ENCODE measurements at places on chromosomes 1 and 21.

DNA sequence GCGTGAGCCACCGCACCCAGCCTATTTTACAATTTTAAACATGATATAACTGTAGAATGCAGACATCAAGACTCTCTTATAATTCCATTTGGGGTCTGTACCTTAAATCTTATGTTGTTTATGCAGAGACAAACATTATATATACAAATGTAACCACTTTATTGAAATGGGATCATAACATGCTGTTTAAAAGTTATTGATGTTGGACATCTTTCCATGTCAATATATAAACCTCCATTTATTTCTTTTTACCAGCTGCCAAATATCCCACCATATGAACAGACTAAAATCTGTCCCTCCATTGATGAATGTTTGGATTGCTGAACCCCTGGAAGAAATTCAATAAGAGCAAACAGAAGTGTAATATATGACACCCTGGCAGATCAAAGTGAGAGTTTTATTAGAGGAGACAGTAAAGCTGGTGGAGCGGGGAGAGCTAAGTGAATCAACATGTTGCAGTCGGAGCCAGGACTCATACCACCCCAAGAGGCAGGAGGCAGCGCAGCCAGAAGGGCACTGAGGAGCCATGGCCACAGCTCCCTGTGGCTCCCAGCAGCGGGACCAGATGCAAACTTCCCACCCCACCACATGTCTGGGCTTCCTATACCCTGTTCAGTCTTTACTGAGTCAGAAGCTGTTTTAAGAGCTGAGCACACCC, 4.7 kb upstream of the PCSK9 start:
- no peak for DNase-seq

DNA sequence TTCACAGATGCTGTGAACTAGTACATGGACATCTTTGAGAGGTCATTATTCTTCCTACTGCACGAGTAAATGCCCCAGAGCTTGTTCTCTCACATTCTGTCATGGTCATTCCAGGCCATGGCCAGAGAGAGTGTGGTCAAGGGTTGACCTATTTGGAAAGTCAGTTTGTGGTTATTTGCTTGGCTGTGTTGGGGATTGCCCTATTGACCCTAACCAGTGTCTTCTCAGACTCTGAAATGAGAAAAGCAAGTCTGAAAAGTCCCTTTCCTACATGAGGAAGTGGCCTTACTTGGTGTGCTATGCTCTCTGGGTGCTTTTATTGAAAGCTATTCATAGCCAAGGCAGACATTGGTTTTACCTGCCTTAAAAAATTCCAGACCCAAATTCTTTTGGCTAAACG, 26.6 kb downstream of the CLIC6 start:
- no peak for DNase-seq

- DNase-seq, result no peak
Observed at GRCh38 chr1:25813734-25814471, 5.9 kb upstream of the MTFR1L start.

GRCh38 chr1:20029178-20029912, 40.6 kb upstream of the PLA2G5 start:
- DNase-seq, result no peak

DNA sequence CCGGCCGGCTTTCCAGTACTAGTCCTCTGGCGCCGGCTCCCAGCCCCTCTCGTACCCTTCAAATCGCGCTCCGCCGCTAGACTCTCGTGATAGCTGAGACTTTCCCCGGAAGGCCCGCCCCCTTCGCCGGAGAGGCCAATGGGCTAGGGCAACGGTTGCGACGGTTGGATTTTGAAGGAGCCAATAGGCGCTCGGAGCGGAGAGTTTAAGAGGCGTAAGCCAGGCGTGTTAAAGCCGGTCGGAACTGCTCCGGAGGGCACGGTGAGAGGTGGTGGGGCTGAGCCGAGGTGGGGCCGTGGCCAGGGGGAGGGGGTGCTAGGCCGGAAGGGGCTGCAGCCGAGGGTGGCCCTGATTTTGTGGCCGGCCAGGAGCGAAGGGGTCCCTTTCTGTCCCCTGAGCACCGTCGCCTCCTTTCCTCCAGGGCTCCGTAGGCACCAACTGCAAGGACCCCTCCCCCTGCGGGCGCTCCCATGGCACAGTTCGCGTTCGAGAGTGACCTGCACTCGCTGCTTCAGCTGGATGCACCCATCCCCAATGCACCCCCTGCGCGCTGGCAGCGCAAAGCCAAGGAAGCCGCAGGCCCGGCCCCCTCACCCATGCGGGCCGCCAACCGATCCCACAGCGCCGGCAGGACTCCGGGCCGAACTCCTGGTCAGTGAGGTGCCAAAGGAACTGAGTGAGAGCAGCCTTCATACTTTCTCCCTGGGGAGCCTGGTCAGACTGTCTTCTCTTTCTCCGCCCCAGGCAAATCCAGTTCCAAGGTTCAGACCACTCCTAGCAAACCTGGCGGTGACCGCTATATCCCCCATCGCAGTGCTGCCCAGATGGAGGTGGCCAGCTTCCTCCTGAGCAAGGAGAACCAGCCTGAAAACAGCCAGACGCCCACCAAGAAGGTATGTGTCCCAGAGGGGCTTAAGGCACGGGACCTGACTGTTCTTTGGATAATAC, at the start of gene CDC20:
TSS of gene CDC20 (plus strand) at position 236 of the 948 bp plus-strand sequence. CDS start at position 471, 235 bp downstream.
- peak; percentile 98 for DNase-seq

DNA sequence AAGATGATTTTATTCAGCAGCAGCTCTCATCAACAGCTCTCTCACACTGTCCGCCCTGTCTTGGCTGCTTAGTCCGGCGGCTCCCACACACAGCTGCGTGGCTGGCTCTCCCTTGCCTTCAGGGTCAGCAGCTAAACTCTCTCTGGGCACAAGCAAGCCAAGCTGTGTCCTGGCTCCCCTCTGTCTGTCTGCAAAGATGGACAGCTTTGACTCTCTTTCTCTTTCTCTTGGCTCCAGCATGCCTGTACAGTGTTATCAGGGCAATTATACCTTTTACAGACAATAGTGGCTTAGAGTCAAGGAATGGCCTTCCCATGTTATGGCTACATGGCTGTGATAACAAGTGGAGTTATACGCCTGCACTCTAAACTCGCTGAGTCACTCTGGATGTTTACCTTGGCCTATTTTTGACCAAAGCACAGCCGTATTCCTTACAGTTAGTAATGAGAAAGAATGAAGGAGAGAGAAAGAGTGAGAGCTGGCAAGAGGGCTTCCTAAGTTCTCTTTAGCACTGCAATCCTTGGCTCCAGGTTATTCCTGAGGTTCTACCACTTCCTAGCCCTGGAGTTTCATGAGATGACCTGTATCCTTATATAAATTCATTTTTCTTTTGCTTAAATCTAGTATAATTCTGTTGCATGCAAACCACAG, 59.9 kb upstream of the ZSWIM5 start:
- DNase-seq, result no peak

DNA sequence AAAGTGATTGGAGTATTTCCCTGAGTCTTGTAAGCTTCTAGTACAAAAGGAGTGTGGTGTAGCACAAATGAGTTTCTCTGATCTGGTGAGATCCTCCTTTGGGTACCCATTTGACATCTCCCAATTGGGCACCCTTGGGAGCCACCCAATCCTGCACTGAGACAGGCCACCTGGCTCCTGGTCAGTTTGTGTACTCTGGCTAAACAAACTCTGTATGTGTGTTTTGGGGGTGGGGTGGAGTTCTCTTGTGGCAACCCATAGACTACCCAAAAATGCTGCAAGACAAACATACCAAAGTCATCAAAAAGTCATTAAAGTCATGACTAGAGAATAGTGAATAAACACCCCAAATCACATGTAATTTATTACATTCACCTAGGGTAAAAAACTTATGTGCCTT, 8.4 kb upstream of the HIVEP3 start:
- no peak for DNase-seq

GRCh38 chr1:226608699-226609505, 60.3 kb downstream of the STUM start:
- peak; percentile 43 for DNase-seq

DNA sequence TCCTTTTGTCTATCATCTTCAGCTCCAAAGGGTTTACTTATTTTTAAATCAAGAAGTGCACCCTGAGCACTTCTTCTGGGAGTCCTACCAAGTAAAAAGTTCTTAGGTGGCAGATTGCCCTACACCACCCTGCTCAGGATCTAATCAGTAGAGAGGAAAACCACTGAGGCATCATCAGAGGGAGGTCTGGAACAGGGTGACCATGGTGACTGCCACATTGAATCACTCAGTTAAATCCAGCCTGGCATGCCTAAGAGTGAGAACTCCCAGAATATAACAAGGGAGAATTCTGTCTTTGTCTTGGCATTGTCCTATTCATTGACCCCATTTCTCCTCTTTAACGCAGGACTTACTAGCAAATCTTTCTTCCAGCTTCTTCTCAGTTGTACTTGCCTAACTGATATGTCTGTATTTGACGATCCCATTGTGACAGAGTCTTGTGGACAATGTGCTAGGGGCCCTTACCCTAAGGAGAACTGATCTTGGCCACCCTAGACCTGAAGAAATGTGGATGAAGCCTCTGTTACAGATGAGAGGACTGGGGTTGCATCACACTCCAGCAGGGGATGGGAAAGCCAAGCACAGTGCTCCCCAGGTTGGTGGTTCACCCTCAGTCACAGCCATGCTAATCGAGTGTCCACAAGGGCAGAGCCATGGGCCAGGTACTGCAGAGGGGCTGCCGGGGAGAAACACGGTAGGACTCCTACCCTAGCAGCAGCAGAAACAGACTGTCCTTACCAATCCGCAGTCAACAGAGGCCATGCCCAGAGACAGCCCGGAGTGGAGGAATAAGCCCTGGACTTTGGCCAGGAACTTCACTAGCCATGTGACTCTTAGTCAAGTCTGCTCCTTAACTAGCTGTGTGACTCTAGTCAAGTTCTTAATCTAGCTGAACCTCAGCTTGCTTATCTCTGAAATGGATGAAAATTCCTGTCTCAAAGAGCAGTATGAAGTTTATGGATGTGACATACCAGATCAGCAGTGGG, 15.4 kb downstream of the PKP1 start:
- DNase-seq, result no peak

DNA sequence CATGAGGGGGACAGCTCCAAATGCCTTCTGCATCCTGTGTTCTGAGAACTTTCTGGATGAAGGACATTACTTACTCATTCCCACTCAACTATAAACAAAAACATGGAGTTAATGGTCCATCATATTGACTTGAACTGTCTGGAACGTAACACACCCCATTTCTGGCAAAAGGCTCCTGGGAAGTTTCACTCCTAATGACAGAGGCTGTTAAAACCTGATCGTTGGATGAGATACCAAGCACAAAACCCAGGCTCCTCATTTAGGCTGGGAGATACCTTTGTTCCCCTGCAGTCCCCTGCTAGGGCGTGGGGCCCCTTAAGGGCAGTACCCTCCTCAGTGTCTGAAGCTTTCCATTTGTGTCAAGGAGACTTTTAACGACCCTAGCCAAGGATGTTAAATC, 78.9 kb downstream of the RHOU start:
- DNase-seq, result no peak

DNA sequence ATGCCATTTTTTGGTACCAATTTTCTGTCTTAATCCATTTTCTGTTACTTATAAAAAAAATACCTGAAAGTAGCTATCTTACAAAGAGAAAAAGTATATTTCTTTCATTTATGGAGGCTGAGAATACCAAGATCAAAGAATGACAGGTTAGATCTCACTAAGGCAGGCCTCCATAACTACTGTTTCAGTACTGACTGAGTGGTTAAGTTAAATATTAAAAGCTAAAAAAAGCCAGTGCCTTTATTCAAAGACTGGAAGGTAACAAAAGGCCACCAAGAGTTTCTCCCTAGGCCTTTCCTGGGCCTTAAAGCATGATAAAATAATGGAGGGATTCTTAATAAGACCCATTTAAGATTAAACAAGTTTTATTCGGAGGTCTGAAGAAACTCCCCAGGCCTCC, 687.7 kb upstream of the ADGRL4 start:
- DNase-seq, result no peak

DNA sequence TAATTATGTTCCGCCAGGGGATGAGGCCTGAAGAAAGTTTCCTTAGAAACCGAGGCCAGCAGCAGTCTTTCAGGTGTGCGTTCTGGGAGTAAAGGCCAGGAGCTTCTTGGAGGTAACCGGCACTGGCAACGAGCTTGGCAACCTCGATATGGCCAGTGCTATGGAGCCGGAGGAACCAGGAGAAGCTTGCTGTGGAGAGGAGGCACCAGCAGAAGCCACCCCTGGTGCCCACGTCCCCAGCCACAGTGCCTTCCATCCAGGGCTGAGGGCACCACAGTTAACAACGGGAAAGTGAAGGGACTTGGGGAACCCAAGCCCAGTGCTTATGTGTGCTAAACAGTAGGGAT, 41.5 kb upstream of the LIN9 start:
- DNase-seq, result no peak

GRCh38 chr1:191498825-191499224, 659.4 kb upstream of the RGS18 start:
- no peak for DNase-seq

GRCh38 chr1:147720557-147720956, 39.8 kb downstream of the GJA5 start:
- no peak for DNase-seq

DNA sequence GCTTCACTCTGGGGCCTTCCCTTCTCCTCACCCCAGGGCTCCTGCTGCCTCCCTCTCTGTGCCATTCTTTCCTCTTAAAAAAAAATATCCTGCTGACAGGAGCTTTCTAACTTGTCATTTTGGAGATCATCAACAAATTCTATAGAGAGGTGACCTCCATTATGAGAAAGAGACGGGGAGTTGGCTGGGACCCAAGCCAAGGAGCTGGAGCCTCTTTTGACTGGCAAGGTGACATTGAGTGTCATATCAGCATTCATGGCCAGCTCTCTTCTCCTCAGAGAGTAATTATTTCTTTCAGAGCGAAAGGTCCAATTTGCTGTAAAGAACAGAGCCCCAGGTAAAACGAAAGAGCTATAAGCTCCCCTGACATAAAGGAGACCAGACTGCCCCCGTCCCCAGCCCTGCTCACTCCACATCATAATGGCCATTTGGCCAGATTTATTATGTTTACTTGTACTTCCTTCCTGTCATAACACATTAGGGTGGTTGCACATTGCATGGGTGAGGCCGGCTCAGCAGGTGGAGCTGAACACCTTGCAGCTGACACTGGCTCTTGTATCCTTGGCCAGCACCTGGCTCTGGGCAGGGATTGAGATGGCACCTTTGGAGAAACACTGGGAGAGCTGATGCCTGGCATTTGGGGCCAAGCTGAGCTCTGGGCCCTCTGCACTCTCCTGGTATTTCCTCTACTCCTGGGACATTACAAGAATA, 404.0 kb upstream of the VAMP3 start:
- no peak for DNase-seq

DNA sequence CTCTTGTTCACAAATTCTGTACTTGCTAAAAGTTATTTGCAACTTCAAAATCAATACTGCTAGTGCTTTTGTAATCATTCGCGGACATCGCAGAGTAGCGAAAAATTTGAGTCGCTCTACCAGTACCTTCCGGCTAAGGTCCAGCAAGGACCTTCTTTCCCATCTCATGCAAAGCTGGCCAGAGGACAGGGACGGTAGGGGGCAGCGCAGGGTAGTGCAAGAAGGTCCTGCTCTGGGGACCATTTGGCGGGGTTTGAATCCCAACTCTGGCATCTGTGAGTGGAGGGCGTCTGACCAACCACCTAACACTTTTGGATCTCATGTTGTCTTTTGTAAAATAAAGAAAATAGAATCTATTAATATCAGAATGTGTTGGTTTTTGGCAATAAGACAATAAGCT, 258.3 kb downstream of the SPATA17 start:
- no peak for DNase-seq

- no peak for DNase-seq
Observed at GRCh38 chr1:178408871-178409270, 87.9 kb downstream of the CLEC20A start.

All from activated naive CD8-positive, alpha-beta T cell treated with anti-CD3 and anti-CD28 coated beads, Interleukin-2, amount 50 U/mL, for 16 hours (primary cell).